Ecto neural progenitor cell (in vitro differentiated cells): ENCODE measurements at places on chromosomes 1 and 21.

- peak; percentile 87 for DNase-seq
Observed at GRCh38 chr1:52927212-52928014, at the start of gene SCP2. Gene SCP2 (plus strand): TSS chr1:52927276. CDS start chr1:52927397, 121 bp downstream.

- no peak for DNase-seq
Observed at GRCh38 chr1:224205438-224205840, 22.4 kb downstream of the DEGS1 start.

DNA sequence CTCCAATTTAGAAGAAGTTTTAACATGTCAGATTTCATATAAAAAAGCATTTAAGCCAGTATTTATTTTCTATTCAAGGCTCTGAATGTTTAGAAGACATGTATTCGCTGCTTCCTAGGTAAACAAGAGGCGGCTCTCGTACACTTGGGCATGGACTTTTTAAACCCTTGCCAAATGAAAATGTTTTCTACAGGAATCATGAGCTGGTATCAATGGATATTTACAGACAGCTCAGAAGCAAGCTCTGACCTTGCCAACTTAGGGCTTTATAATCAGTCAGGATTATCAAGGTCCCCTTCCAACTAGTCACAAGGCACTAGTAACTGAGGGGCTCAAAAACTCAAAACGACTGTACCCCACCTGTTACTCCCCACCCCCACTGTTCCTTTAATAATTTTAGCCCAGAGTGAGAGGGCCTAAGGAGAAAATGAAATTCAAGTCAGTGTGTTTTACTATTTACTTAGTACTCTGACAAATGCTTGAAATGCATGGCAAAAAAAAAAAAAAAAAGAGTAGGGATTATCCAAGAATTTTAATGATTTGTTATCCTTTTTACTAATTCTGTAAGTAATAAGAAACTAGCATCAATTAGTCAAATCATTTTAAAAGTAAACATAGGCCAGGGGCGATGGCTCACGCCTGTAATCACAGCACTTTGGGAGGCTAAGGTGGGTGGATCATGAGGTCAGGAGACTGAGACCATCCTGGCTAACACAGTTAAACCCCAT, 12.4 kb downstream of the CLSTN1 start:
- no peak for DNase-seq

- DNase-seq = peak; percentile 74
Observed at GRCh38 chr21:33025106-33025488, 638 bp upstream of the OLIG2 start.

GRCh38 chr1:40877698-40878097, 15.5 kb upstream of the CITED4 start:
- DNase-seq = no peak

- DNase-seq = no peak
Observed at GRCh38 chr1:2236695-2237677, 8.9 kb downstream of the SKI start.

DNA sequence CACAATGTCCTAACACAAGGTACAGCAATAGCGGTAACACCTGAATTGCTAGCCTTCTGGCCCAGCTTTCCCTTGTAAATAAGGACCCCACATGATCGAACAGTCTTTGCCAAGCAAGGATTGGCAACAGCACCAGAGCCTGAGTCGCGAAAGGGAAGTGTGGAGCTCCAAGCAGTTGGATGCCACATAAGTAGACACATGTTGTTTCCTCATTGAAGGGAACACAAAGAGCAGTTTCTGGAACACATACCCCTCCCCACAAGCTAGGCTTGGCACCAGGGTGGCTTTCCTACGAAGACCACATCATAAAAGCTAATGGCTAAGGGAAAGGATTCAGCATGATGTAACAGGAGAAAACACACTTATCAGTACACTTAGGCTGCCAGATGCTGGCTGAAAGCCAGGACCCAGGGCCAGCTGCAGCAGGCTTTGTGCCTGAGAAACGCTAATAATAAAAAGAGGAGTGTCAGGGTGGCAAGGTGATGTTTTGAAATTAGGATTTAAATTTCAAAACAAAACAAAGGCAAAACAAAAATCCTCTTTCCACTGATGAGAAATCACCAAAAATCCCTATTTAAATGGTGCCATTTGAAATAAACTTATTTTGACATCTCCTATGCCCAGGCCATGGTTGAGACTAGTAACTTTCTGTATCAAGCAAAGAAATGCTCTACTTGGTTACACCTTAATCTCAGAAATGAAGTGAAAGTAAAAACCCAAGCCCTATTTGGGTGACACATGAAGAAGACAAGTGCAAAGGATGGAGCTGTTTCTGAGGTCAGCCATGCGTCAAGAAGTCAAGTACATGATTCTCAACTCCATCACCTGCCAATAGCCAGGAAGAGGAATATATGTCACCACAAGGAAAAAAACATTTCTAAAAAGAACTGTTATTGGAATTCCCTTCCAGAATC, 11.9 kb upstream of the CPLANE2 start:
- no peak for DNase-seq

DNA sequence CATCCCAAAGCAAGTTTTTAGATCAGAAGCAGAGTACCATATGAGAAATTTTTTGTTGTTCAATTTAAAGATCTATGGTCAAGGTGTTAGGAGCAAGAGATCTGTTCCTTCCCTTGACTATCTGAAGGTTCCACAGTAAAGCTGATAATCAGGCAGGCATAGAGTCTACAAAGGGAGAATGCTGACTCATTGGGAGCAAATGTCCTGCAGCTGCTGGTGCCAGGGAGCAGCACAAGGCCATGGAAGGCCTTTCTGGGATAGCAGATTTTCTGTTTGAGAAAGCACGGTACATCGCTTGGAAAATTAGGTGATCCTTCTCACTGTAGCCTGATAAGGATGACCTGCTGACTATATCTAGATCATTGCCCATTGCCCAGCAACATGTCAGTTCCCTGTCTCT, 210.1 kb upstream of the C1orf87 start:
- no peak for DNase-seq

DNA sequence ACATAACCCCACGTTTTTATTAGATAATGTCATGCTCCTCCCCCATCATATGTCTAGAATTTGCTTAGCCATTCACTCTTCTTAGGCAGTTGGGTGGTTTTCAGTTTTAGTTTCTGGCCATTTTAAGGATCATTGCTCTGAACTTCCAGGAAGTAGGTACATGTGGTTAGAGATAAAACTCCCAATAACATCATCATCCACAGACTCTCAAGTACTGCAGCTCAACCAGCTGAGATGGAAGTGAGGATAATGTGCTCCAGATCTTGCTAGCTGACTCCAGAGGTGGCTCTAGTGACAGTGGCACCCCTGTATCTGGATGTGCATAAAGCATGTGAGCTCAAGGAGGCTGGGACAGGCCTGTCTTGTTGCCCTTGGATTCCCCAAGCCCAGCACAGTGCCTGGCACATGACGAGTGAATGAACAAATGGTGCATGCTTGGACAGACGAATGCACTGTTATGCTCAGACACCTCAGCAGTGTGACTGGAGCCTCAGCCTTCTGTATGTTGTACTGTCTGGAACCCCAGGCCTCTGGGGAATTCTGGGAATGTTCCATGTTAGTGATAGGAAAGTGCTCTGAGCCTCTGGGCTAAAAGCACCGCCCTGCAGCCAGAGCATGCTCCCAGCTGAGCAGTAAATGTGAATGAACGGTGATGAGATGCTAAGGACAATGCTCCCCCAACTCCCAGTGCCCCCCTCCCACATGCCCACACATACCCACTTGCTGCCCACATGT, 16.4 kb upstream of the KCNN3 start:
- DNase-seq = no peak

- no peak for DNase-seq
Observed at GRCh38 chr1:212917134-212917485, 33.2 kb upstream of the VASH2 start.
